ENCODE measurements at places on chromosomes 4 and X. TPM values are rescaled to one million over a fixed set of nuclear protein-coding genes. Genes with fewer than 3 reads are reported as not detected.

Gene SMR3B
- not detected for total RNA-seq

Gene MAP3K15
- total RNA-seq, result 2.2 TPM

Gene CSN1S1
- total RNA-seq, result not detected

Gene PDS5A
- 32.0 TPM for total RNA-seq

Gene UGT8
- 0.15 TPM for total RNA-seq

All from A549 treated with ZK216348 at 1 μM for 4 hours (cell line).